ENCODE measurements at places on chromosomes 12 and 14.

GRCh38 chr12:111312016-111312415, 56.9 kb downstream of the PHETA1 start:
- DNase-seq: no peak

DNA sequence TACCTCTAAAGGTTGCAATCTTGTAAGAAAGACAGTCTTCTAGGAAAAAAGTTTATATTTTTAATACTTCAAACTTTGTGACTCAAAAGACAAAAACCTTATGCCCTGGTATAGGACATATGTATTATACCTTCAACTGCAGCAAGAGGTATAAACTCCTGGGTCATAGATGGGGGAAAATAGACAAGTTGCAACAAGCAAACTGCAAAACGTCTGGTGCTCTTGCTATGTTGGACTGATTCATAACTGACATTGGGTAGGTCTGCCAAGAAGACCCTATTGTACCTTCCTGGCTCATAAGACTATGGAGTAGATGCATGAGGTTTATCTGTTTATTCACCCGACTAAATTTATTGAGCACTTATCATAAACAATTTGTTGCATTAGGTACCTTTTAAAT, 40.9 kb downstream of the BEST3 start:
- no peak for DNase-seq

GRCh38 chr14:103110681-103111231, 12.5 kb upstream of the TNFAIP2 start:
- DNase-seq: no peak

DNA sequence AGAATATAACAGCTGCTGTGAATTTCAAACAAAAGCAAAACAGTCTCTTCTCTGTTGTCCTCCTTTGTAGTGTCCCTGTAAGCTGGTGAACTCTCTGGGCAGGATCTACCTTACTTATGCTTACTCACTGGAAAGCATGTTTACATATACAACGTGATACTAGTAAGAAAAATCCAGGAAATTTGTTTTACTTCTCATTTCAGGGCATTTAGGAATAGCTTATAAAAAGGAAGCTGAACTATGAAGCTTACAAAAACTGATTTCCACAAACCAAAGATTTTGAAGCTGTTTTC, 311.0 kb downstream of the NOVA1 start:
- DNase-seq: no peak

DNA sequence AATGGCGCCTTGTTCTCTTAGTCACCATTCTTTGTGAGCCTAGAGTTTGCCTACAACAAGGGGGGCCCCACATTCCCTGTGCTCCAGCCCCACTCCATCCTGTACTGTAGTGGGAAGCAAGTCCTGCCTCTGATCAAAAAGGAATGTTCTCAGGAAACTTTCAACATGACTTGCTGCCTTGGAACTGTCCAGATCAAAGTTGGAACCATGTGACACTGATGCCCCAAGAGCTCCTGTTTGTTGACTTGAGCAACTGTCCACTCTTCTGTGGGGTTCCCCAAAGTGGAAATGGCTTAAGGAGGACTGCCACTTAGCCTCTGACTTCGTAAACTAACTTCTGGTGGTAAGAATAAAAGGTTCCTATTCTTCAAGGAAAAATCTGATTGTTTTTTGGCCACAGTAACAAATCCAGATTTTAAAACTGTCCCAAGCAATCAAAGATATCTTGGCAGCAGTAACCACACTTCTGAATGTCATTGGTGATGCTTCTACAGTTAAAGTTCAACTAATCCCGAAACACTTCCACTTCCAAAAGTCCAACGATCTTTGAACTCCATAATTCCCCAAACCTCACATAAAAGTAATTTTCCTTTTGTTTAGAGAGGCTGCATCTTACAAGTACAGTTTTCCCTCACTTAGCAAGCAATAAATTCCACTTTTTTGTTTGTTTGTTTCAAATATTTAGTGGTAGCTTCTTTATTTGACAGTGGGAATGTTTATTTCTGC, 67.2 kb downstream of the PAH start:
- no peak for DNase-seq

DNA sequence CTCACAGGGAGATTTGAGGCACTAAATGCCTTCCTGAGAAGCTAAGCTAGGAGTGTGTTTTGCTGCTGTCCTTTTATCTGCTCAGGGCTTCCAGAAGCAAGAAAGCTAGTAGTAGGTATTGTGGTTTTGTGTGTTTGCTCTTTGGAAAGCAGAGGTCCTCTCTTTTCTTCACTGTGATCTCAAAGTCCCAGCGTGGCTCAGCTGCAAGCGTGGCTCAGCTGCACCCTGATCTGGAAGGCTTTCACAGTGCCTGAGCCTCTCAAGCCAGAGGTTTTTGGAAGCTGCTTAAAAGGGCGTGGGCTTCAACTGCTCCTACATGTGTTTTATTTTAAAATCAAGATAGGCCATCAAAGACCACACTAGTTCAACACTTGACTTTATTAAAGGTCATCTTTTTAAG, 337.4 kb upstream of the RGS6 start:
- no peak for DNase-seq

- no peak for DNase-seq
These were observed 4.3 kb downstream of the OASL start for GRCh38 chr12:121034616-121035305.

GRCh38 chr12:14357486-14357885, 8.0 kb upstream of the ATF7IP start:
- DNase-seq: no peak

DNA sequence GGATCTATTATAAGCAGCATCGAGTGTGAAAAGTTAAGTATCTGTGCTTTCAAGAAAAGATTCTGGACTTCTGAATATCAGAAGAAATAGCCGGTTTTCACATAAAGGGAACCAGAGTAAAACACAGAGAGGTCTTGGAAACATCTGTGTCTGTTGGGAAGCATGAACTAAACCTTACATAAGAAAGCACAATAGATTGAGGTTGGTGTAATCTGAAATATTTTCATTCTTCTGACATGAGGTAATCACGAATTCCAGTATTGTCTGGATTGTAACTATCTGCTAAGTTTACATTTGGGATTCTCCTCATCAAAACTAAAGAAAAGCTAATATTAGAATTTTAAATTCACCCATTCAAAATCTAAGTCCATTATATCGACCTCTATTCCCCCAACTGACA, 161.3 kb downstream of the CPNE8 start:
- no peak for DNase-seq

- DNase-seq: no peak
These were observed 63.8 kb downstream of the DACT1 start for GRCh38 chr14:58701604-58702003.

DNA sequence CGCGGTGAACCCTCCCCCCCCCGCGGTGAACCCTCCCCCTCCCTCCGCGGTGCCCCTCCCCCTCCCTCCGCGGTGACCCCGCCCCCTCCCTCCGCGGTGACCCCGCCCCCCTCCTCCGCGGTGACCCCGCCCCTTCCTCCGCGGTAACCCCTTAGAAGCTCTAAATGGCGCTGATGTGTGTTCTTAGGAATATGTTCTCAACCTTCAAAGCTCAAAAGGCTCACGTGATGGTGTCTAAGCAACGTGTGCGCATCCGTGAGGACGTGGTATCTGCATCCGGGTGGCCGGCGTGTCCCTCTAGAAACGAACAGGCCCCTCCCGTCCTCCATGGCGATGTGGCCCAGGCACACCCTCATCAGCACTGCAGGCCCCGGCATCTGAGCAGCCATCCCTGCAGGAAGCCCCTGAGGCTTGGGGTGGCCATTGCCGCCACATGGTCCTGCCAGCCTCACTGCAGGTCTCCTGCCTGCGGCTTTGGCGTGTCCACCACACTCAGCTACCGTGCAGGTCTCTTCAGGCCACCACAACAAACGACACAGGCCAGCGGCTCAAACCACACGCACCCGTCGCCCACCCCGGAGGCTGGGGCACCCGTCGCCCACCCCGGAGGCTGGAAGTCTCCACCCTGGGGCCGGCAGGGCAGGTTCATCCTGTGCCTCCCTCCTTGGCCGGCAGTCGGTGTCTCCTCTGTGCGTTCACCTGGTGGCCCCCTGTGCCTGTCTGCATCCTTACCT, 14.5 kb upstream of the FBRSL1 start:
- DNase-seq: no peak

GRCh38 chr14:38481952-38482678, 226.2 kb upstream of the CLEC14A start:
- DNase-seq: no peak

GRCh38 chr12:7832059-7832696, 40.5 kb downstream of the SLC2A14 start:
- DNase-seq: no peak

DNA sequence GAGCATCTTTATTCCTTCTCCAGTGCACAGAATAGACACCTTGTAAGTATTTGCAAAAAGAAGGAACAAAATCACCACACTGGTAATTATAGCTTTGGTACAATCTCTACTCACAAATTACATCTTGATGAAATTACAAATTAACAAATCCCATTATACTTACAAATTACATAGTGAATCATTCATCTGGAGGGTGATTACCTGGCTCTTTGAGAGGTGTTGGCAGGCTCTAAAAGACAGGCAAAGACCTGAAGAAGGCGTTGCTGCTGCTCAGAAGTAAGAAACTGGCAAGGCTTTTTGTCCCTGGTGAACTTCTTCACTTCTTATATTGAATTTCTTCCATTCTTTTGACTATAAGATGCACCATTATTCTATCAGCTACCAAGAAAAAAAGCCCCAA, 21.7 kb upstream of the LMNTD1 start:
- no peak for DNase-seq

DNA sequence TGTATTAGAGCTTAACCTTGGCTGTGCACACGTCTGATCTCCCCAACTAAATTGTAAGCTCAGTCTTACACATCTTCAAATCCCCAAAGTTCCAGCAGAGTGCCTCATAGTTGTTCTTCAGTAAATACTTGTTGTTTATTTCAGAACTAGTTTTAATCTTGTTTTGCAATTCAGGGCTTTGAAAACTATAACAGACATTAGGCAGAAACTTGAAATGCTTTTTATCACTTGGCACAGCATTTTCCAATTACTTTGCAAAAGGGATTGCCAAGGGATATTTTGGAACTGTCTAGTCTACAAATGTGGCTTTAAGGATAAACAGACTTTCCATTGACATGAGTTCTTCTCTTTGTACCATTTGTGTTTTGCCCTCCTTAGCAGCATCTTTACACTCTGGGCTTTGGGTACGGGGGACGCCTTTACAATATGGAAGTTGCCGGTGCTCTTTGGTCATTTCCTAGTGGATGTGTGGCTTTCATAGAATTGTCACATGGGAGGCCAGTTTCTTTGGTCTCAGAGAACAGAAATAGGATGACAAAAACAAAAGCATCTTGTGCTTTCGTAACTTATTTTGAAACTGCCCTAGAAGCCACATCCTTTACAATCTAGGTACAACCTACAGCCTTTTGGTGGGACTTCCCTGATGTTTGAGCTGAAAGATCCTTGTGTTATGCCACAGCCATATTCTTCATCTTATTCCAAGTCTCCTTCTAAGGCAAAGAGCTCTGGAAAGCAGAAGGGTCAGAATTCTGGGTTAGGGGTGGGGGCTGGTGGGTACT, 96.9 kb downstream of the NPAS3 start:
- no peak for DNase-seq

- no peak for DNase-seq
These were observed 20.5 kb upstream of the CORO1C start for GRCh38 chr12:108751821-108752220.

GRCh38 chr12:24500421-24500820, 448.5 kb downstream of the BCAT1 start:
- DNase-seq: no peak

DNA sequence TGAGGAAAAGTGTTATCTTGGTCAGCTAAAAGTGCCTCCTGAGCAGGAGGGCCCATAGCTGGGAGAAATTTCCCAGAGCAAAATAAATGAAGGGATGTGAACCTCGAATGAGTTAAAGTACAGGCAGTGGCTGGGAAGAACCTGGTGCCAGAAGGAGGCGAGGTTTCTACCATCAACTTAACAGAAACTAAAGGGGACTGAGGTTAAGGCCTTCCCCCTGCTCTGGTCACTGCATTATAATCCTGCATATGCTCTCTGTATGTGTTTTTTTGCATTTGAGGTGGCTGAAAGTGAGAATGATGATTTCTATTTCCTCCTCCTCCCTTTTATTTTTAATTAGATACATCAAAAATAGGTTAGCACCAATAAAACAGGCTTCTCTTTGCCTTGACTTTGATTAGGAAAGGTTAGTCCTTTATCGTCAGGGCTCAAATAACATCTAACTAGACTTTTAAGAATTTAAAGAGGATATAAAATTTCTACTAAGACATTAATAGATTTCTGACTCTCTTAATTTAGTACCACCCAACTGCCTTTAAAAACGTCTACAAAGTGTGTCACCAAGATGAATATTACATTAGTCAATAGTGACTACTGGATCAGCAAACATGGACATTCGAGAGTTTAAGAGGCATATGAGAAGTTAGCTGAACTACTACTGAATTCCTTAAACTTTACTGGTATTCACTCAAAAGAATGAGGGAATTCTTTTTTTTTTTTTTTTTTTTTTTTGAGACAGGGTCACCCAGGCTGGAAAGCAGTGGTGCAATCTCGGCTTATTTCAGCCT, 49.2 kb downstream of the GALNT4 start:
- DNase-seq: no peak

DNA sequence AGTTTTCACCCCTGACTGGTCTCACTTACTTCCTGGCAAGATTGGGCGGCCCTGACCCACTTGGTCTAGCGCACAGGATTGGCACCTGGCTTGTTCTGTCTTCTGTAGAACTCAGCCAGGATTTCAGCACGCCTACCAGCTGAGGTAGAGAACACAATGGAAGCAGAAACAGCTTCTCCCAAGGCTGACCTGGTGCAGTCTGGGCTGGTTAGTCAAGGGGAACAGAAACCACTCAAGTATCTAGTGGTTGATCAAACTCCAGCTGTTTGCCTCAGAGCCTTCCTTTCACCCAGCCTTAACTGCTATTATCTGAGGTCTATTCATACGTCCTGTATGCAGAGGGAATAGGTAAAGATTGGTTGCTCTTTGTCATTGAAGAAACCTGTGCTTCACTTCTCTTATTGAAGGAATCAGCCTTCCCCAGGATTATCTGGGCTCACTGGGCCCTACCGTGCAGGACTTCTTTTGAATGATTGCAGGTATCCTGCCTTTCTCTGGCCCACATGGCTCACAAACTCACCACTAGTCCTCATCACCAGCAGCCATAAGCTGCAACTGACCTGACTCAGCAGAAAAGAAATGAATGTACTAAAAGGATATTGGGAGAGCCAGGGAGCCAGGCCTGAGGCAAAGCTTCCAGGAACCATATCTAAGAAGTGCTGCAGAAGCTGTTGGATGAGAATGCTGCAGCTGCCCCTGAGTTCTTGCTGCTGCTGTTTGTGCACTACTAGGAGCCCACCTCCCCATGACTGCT, 2.5 kb upstream of the PLEKHD1 start:
- no peak for DNase-seq

GRCh38 chr12:130478786-130479185, 141.1 kb downstream of the PIWIL1 start:
- no peak for DNase-seq

DNA sequence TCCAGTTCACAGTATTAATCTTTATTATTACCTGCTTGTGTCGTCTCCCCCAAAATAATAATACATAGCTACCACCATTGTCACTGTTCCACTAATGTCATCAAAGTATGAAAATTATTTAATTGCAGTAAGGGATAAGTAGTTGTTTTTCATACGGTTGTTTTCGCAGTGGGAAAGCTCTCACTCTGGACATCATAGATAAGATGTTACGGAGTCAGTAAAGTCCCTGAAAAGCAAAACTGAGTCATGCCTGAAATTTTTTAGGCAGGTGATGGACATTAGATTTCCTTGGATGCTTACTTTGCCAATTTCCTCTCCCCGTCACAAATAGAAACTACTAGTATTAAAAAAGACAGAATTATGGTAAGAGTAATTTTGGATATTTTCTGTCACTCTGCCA, 13.2 kb downstream of the PNP start:
- DNase-seq: no peak

- no peak for DNase-seq
These were observed 91.6 kb downstream of the EGLN3 start for GRCh38 chr14:33859306-33859705.

Data from activated CD8-positive, alpha-beta memory T cell treated with anti-CD3 and anti-CD28 coated beads for 4 hours (primary cell).